ENCODE measurements at places on chromosomes 7 and 10.

- DNase-seq, result no peak
Observed at GRCh38 chr10:76071653-76072365, 640.4 kb downstream of the LRMDA start.

- DNase-seq, result no peak
Observed at GRCh38 chr7:45186261-45186813, 28.7 kb downstream of the RAMP3 start.

- no peak for DNase-seq
Observed at GRCh38 chr7:107037717-107038603, 6.5 kb upstream of the PRKAR2B start.

GRCh38 chr7:106484562-106484961 lies 176.4 kb downstream of the CCDC71L start:
- DNase-seq, result no peak

DNA sequence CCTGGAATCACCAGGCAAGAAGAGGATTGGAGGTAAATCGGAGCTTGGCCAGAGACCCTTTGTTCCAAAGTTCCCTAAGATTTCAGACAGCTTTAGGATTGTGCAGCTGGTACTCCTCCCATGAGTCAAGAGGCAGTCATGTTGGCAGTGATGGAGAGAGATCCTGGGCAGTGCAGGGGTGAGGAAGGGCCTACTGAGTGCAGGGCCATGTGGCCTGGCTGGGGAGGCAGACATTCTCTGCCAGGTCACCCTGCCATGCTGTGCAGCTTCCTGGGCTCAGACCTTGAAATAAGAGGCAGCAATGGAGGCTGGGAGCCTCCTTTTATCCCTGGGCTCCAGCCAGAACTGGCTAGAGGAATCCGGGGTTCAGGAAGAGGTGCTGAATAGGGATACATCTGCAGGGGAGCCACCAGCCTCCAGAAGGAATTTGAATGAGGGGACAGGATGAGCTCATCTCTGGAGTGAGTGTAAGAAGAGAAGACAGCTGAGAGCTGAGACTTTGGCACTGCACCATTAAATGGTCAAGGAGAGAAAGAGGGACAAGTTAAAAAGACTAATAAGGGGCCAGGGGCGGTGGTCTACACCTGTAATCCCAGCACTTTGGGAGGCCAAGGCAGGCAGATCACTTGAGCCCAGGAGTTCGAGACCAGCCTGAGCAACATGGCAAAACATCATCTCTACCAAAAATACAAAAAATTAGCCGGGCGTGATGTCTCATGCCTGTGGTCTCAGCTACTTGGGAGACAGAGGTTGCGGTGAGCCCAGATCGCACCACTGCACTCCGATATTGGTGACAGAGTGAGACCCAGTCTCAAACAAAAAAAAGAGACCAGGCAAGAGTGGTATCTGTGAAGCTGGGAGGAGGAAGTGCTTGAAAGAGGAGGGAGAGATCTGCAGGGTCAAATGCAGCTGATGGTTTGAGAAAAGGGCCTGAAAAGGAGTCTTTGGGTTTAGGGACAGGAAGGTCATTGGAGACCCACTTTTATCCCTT lies 12.0 kb downstream of the SFTPD start:
- no peak for DNase-seq

DNA sequence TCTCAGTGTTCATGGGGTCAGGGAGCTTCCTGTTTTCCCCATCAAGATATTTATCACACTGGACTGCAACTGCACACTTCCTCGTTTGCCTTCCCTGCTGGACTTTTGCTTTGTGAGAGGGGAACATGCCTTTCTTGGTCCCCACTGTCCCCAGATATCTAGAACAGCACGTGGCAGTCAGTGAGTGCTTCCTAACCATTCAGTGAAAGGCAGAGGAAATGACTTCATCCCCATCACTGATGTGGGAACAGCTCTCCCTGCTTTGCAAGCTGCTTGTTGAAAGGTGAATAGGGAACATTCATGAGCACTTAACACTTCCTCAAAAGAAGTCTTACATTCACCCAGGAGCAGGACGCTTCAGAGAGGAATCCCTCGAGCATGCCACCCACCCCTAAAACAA lies 135.4 kb downstream of the MYOF start:
- DNase-seq, result no peak

GRCh38 chr10:113026679-113027078 lies 76.6 kb downstream of the TCF7L2 start:
- DNase-seq, result no peak

GRCh38 chr7:50591480-50592438 lies 26.6 kb upstream of the DDC start:
- peak; percentile 86 for DNase-seq

- no peak for DNase-seq
Observed at GRCh38 chr7:29976673-29977415, 12.8 kb downstream of the SCRN1 start.

- DNase-seq, result no peak
Observed at GRCh38 chr7:13911909-13912308, 77.6 kb downstream of the ETV1 start.

- no peak for DNase-seq
Observed at GRCh38 chr7:94111009-94111408, 106.9 kb upstream of the BET1 start.

DNA sequence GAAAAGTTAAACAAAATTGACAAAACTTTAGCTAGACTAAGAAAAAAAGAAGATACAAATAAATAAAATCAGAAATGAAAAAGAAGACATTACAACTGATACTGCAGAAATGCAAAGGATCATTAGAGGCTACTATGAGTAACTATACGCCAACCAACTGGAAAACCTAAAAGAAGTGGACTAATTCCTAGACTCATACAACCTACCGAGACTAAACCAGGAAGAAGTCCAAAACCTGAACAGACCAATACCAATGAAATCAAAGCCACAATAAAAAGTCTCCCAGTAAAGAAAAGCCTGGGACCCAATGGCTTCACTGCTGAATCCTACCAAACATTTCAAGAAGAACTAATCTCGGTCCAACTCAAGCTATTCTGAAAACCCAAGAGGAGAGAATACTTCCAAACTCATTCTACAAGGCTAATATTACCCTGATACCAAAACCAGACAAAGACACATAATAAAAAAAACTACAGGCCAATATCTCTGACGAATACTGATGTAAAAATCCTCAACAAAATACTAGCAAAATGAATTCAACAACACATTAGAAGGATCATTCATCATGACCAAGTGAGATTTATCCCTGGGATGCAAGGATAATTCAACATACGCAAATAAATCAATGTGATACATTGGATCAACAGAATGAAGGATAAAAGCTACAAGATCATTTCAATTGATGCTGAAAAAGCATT lies 20.3 kb downstream of the ELAPOR2 start:
- no peak for DNase-seq

DNA sequence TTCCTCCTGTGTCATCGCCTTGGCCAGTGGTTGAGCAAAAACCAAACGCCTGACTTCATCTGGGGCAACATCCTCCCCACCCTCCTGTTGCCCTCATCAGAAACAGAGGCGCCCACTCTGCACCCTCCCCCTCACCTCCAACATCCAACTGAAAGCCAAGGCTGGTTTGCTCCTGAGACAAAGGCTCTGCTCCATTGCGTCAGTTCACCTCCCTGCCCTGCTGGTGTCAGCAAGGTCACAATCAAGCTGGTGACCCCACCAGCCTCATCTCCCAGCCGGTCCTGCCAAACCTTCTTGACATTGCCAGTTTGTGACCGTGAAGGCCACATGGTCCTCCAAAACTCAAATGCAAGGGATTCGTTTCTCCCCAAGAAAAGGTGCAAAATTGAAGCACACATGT lies 131.7 kb upstream of the ADAM12 start:
- no peak for DNase-seq

GRCh38 chr7:43298617-43299016 lies 186.2 kb downstream of the HECW1 start:
- DNase-seq, result no peak

Data from D341Med (cell line).